ENCODE measurements at places on chromosomes 3 and 15.

- DNase-seq: no peak
These were observed 91.1 kb upstream of the IL12A start for GRCh38 chr3:159897331-159898075.

DNA sequence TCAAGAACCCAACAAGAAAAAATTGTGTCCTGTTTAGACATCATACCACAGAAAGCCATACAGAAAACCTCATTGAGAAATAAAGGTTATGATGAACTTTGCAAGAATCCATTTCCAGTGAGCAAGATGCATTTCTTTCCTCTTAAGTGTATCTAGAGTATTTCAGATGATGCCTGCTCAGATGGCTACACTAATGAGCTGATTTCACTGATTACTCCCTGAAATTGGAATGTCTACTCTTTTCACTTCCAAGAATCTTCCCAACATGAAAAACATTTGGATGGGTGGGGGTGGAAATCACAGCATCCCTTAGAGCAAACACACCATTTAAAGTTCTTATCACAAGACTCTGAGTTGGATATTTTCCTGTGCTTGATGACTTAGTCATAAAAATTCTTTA lies 41.4 kb upstream of the IL12A start:
- no peak for DNase-seq

DNA sequence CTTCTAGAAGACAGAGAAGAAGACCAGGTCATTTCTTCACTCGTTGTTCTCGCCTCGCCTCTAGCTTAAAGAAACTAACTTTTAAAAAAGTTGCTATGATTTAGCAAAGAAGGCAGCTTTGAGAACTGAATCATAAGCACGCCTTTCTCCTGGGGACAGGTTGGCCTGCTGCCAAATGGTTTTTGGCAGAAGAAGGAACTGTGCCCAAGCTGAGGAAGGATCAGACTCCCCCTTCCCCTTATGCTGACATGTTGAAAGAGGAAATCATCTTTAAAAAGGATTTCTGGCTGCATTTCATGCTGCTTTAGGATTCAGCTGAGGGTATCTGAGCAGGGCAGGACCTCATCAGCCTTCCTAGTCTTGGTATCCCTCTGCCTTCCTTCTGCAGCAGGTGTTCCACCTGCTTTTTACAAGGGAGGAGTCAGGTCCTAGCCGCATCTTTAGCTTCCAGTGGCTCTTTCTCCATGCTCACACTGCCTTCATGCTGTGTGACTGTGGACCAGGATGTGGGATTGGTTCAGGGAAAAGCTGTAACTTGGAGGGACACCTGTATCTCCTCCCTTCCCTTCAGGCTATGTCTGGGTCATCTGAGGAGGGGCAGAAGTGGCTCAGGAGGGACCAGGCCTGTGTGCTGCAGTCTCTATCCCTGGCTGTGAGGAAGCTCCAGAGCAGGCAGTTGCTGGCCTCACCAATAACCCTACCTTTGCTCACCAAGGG lies 34.1 kb upstream of the HACD2 start:
- DNase-seq: peak; percentile 75

- no peak for DNase-seq
These were observed 60.8 kb downstream of the CGGBP1 start for GRCh38 chr3:87997966-87998365.

DNA sequence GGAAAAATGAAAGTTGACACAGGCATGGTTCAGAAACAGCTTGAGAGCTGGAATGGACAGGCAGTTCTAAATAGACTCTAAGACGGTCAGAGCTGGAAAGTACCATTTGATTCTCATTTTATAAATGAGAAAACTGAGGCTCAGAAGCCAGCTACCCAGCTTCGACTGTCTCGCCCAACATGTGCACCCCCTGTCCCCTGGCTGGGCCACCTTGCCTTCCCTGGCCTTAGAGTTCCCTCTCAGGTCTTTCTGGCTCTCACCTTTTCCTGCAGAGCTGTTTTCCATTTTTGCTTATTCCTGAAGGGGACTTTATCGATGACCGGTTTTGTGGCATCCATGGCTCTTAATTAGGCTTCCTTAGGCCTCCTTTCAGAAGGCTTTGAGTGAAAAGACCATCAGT lies 17.3 kb upstream of the DOCK3 start:
- DNase-seq: no peak

DNA sequence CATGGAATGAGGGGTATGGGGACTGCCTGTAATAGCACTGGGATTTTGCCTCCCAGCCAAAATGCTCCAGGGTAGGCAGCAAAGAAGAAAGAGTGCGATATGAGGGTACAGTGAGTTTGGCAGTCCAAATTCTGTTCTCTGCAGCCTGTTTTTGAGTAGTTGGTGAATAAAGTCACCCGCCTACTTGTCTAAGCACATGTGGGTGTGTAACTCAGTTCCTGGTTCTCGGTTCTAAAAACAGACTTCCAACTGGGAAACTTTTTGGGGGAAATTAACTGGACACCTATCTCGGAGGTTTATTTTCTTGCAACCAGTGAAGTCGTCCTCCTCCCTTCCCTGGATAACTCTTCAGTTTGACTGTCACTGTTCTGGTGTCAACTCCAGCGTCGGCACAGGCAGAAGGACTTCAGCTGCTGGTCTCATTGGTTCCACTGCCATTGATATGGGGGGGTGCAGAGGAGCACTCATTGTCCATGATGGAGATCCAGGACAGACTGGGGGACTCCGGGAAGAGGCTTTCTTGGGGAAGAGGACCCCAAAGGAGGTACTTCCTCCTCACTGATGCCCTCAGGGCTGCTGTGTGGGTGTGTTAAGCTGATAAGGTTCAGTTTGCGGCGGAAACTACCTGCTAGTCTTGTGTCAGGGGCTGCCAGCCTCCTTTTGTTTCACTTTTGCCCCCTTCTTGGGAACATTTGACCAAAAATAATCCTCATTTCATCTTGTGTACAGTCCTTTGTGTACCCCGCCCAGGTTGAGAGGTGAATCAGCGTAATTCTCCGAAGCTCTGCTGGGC lies 13.2 kb downstream of the GHRL start:
- DNase-seq: no peak

All from eye (tissue), 1 donor.